ENCODE measurements at places on chromosomes 3 and 15. TPM values are rescaled to one million over a fixed set of nuclear protein-coding genes. Genes with fewer than 3 reads are reported as not detected.
A peak's percentile ranks its signal among the peaks of the same experiment; 100 is the strongest.

- DNase-seq = peak; percentile 57
Observed at GRCh38 chr3:138875754-138876664, 41.3 kb upstream of the PIK3CB start.

DNA sequence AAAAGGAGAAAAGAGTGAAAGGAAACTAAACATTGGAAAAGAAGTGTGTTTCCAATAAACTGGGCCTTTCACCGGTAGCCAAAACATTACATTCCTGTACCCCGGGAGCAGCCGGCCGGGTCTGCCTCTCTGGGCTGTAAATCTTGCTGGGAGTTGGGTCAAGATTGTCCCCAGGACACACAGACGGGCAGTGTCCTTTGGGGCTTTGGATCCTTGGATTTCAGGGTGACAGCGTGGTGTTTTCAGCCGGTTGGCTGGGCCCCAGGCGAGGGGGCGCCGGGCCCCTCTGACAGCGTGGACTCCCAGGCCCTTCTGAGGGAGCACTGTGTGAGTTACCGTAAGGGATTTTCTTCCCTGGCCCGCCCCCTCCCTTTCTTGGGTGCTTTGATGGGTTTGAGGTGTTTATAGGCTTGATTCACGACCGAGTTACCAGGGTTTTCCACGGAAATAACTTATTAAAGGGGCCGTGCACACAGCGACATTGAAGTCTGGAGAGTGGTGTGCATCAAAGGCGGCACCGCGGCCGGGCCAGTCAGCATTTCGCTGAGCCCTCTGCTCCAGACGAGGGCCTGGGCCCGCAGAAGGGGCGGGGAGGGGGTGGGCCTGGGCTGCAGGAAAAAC is 27.4 kb downstream of the SMAD6 start:
- peak; percentile 41 for DNase-seq

DNA sequence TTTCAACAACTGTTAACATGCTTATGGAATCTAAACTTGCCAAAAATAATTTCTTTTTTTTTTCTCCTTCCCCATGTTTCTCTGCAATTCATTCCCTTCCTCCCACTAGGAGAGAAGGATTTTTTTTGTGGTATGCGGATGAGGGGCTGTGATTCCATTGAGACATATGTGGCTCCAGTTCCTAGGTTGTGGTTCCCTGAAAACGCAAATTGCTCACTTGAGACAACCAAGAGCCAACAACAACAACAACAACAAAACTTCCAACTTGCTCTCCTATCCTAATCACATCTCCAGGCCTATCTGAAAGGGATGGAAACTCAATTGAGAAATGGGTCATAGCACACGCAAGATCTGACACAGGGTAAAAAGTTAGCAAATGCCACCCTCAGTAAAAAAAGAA is 406.5 kb upstream of the TGFBR2 start:
- DNase-seq = peak; percentile 45

- DNase-seq = no peak
Observed at GRCh38 chr3:21825684-21826083, 74.7 kb upstream of the ZNF385D start.

Gene HACD3
- total RNA-seq = 30.7 TPM

DNA sequence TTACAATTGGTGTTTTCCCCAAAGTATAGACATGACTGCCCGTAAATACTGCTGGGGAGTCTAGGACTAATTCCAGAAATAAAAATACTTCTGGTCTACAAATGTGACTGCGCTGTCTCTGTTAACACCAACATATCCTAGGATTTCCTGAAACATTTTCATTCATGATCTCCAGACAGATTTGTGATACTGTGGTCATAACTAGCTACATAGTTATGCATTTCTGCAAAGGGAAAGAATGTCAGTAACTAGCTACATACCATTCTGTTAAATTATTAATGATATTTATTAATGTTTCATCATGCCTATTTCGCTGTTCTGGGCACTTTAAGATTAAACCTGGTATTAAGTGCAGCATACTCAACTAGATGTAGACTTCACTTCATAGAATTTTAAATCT is 33.3 kb downstream of the SETD5 start:
- no peak for DNase-seq

GRCh38 chr3:142963234-142963515 is 299 bp downstream of the PAQR9 start:
- no peak for DNase-seq

DNA sequence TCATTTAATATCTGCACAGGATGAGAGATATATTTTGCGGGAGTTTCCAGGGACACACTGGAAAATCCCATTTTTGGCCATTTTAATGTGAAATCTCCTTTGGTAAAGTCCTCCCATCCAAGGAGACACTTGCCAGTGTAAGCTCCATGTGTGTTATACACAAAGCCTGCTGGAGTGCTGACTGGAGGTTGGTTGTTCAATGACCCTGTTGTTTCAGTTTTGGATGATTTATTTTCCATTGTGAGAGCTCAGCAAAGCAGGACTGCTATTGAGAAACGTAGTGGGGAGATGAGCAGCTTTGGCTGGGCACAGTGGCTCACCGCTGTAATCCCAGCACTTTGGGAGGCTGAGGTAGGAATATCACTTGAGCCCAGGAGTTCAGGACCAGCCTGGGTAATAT is 127.7 kb downstream of the NUP210 start:
- DNase-seq = no peak

Gene ANKRD63
- not detected for total RNA-seq

DNA sequence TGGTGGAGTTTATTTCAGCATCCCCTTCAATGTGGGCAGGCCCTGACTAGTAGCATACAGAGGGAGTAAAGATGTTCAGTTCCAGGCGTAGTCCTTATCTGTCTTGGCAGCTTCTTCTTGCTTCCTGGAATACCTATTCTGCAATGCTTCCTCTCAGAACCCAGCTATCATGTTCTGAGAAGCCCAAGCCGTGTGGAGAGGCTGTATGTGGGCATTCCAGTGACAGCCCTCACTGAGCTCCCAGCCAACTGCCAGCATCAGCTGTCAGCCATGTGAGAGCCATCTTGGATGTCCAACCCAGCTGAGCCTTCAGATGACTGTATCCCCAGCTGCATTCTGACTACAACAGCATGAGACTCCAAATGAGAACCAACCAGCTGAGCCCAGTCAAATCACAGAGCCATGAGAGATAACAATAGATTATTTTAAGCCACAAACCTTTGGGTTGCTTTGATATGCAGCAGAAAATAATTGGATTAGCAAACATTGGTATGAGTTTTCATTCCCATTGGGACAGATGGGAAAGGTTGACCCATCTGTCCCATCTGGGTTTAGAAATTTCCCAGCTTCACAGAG is 8.4 kb upstream of the CMTM7 start:
- DNase-seq = no peak

GRCh38 chr3:150913133-150913922 is 8.1 kb upstream of the MINDY4B start:
- DNase-seq = peak; percentile 5

Gene MESP2
- total RNA-seq = 2.9 TPM

Gene TMEM207
- total RNA-seq = not detected

- DNase-seq = no peak
Observed at GRCh38 chr3:134749802-134750553, 45.1 kb upstream of the EPHB1 start.

DNA sequence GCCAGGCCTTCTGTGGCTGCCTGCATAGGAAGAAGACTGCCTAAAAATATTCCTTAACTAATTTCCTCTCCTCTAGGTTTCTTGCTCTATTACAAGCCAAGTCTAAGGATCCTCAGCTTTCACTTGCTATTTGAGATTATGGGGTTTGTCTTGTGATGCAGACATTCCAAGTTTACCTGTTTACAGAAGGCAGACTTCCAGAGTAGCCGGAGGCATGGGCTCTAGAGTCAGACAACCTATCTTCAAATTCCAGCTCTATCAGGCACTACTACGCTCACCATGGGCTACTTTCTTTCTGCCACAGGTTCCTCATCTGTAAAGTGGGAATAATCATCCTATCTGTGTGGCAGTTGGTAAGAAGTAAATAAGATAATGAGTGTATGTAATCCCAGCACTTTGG is 95.6 kb upstream of the BCL6 start:
- no peak for DNase-seq

Gene CYP1A2
- not detected for total RNA-seq

Gene FOXB1
- total RNA-seq = not detected

GRCh38 chr3:161403251-161403650 is 31.9 kb upstream of the SPTSSB start:
- no peak for DNase-seq

Gene SNTN
- total RNA-seq = not detected

Gene PSTPIP1
- total RNA-seq = not detected

Gene C3orf38
- total RNA-seq = 42.4 TPM

DNA sequence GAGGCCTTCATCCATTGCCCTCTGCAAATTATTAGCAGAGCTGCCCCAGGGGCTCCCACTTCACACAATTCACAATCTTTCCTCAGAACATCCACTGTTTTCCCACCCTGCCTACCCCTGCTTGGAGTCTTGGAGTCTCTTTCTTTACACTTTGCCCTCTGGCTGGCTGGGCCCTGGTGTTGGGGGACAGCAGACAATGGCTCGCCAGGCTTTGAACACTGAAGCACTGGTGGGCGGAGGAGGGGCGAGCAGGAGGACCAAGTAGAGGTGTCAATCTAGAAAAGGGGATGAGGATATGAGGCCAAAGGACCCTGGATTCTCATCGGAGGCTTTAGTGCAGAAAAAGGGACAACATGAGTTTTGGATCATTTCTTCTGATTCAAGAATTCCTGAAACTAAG is 212.0 kb downstream of the NR1D2 start:
- DNase-seq = no peak
